Glutamatergic neuron (in vitro differentiated cells): ENCODE measurements at places on chromosomes 12 and 14. TPM values are rescaled to one million over a fixed set of nuclear protein-coding genes. Genes with fewer than 3 reads are reported as not detected.
A peak's percentile ranks its signal among the peaks of the same experiment; 100 is the strongest.

DNA sequence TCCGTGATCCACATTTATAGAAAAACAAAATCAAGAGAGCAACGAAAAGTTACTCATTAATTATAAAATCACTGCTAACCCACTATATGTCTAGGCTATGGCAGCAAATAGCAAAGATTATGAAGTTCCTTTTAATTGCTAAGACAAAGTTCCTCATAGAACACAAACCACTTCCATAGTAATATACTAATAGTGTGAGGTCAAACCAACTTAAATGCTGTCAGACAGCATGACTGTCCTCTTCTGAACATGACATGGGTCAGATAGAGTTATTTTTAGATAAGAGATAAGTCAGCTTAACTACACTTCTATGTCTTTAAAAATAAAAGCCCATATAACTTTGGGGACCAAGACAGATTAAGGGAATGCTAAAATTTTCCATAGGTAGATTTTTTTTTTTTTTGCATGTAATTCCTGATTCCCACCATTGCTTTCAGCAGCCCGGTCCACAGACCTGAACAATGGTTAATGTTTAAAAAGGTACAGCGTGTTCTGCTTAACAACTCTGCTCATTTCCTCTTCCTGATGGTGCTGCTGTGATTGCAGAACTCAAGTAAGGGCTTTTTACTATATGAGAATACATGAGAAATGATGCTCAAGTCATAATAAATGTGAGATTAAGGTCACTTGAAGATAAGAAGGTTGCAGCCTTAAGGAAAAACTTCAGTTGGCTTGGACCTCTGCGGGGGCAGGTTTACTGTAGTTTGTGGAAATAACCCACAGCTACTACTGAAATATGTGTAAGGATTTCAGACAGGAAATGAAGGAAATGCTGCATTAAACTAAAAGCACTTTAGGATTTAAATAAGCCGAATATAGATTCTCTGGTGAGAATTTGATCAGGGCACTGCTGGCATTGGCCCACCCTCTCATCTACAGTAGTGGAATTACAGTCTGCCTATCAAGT, 37.7 kb upstream of the DUSP6 start:
- DNase-seq: no peak

The C12orf76 gene
- total RNA-seq: 43.3 TPM

The LRRC23 gene
- 2.6 TPM for total RNA-seq

The SLC5A8 gene
- total RNA-seq: not detected

The NPFF gene
- not detected for total RNA-seq

The BMP4 gene
- total RNA-seq: 3.7 TPM

GRCh38 chr12:77231501-77231918, 166.1 kb upstream of the E2F7 start:
- no peak for DNase-seq

- peak; percentile 45 for DNase-seq
Observed at GRCh38 chr12:108642269-108642870, 8.7 kb upstream of the SELPLG start.

DNA sequence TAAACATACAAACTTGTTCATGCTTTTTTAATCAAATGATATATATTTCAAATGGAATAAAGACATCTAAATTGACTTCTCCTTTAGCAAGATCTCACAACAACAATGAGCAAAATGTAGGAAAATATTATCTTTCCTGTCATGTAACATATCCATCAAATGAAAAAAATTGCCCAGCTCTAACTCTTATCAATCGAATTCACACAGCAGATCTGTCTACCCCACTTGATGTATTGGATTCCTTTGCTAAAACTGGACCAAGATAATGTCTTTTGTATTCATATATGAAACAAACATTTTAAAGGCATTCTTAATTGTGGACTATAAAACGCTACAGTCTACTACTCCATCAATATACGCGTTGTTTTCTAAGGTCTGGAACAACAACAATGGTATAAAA, 218.0 kb downstream of the SOX5 start:
- no peak for DNase-seq

DNA sequence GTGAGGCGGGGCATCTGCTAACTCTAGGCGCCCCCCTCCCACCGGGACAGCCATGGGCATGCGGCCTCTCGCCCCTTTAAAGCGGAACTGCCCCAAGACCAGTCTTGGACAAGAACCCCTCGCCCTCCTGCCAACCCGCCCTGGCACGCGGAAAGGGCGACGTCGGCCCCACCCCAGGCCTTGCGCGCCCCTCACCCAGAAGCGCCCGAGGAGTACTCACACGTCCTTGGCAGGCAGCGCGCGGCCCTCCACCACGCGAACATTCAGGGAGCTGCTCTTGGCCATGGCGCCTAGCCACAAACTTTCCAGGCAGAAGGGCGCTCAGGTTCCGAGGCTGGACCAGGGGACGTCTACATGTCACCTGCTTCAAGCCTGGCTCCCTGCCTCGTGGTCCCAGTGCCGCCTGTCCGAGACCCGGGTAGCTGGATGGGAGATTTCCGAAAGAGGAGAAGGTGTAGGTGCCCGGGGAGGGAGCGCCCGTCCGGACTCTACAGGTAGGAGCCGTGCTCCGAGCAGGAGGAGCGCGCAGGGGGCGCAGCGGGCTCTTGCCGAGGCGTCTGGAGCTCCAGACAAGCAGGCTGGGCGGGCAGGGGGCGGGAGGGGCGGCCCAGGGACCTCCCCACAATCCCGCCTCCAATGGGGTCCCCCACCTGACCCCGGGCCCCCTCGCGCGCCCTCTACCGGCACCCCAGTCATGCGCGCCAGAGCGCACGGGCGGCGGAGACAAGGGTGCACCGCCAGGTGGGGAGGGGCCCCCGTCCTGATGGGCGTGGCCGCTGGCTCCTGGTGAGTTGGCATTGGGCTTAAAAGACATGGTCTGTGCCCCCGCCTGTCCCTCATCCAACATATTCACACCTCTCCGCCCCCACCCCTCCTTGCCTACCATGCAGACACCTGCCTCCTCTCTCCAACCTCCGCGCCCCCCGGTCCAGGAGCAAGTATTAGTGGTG, at the start of gene RASAL1:
TSS of gene RASAL1 (minus strand) at position 584 of the 950 bp plus-strand sequence. CDS start at position 285, 299 bp downstream.
- peak; percentile 49 for DNase-seq

DNA sequence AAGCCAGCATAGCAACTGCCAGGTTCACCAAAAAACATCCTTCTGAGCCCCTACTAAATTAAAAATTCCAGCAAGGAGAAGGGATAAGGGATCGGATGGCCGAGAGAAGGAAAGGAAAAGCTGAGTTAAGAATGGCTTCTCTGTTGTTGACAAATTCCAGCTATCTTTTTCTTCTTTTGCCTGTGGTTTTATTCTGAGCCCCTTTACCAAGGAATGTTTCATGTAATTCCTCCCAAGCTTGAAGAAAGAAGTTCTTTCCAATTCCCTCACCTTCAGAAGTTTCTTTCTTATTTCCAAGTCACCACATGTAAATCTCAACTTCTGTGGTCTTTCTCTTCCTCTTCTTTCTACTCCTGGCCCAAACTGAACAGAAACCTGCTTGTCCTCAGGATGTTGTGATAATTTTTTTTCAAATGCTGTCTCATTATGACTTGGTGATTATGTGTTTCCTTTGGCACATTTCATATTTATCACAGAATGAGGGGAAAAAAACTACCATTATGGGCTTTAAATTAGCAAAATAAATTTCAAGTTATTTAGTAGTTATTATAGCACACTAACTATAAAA, 40.0 kb downstream of the FGD6 start:
- no peak for DNase-seq

The NDUFA9 gene
- total RNA-seq: 130 TPM

The KLRB1 gene
- total RNA-seq: not detected

GRCh38 chr12:62426089-62426488, 40.5 kb upstream of the MON2 start:
- no peak for DNase-seq

DNA sequence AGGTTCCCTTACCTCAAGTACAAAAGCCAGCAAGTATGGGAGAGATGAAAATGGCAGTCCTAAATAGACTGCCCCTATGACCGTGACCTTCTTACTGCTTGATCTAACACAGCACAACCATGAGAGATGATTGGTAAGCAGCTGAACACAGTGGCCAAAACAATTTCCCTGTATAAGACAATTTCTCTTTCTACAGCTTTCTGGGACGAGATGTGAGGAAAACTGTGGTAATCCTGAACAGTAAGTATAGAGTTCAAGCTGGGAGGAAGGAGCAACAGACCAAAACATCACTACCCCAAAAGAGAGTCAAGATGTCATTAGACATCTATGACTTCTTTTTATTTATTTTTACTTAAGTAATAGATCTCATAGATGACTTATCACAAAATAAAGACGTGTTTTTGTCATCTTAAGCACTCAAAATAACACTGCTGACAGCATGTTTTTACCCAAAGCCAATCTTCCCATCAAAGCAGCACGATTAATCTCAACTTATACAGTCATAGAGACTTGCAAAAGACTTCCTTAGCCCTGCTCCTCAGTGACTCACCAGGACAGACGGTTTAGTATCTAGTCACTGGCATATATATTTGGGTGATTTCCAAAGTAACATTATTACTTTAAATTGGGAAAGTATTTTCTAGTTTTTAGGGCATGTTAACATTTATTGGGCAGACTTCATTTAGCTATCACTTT, 3.7 kb downstream of the TMEM52B start:
- DNase-seq: no peak

The IFI27 gene
- 3.7 TPM for total RNA-seq

GRCh38 chr14:65415613-65416012, 3.1 kb downstream of the FUT8 start:
- no peak for DNase-seq

The PDE3A gene
- total RNA-seq: 1.3 TPM

The KRT78 gene
- total RNA-seq: not detected

GRCh38 chr12:10235761-10236631, 23.3 kb downstream of the GABARAPL1 start:
- peak; percentile 29 for DNase-seq

The WBP11 gene
- total RNA-seq: 54.6 TPM

GRCh38 chr14:32008602-32009193, 68.4 kb upstream of the ARHGAP5 start:
- no peak for DNase-seq

The SCNN1A gene
- total RNA-seq: 0.74 TPM

DNA sequence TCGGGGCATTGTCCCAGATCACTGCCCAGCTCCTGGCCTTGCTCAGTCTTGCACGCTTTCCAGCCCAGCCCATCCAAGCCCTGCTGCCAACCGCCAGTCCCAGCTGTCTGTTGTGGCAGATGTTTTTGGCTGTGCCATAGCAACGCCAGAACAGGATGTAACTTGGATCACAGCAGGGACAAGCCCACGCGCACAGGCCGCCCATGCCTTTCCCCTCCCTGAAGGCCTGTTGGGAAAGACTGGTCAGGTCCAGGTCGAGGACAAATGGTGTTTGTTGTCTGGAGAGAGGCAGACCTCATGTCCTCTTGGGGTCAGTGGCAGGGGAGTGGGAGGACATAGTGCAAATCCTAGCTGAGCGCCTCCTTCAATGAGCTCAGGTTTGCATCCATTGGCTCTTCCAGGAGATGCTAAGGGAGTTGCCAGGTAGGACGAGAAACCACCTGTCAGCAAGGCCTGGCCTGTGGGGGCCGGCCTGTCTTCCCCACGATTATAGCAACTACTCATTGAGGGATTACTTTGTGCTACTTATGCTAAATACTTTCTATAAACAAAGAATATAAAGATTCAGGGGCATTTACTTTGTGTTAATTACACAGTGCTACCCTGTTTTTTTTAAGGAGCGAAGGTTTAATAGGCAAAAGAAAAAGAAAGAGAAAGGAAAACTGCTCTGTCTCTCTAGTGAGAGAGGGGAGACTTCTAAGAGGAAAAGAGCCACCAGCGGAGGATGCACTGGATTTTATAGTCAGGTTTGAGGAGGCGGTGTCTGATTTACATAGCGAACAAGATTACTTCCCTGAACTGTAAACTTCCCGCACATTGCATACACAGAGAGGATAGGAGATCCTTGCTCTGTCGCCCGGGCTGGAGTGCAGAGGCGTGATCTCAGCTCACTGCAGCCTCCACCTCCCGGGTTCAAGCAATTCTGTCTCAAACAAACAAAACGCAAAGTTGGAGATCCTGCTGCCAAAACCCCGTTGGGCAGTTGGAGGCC, 42.8 kb upstream of the CORO1C start:
- peak; percentile 68 for DNase-seq

DNA sequence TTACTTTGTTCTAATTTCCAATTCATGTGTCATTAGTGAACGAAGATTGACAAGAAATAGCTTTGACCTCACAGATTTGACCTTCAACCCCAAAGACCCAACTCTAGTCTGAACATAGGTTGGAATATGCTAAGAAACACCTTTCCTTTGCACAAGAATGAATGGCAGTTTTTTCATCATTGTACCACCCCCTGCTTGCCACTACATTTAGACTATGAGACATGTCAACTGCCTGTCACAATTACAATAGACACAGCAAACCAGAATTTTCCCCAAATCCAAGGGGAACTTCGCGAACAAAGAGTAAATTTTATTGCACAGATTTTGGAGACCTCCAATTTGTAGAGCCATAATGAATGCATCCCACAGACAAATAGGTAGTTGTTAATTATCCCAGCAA, 535.4 kb downstream of the PRKD1 start:
- DNase-seq: no peak

GRCh38 chr14:92266216-92266615, 56.7 kb upstream of the SLC24A4 start:
- no peak for DNase-seq

DNA sequence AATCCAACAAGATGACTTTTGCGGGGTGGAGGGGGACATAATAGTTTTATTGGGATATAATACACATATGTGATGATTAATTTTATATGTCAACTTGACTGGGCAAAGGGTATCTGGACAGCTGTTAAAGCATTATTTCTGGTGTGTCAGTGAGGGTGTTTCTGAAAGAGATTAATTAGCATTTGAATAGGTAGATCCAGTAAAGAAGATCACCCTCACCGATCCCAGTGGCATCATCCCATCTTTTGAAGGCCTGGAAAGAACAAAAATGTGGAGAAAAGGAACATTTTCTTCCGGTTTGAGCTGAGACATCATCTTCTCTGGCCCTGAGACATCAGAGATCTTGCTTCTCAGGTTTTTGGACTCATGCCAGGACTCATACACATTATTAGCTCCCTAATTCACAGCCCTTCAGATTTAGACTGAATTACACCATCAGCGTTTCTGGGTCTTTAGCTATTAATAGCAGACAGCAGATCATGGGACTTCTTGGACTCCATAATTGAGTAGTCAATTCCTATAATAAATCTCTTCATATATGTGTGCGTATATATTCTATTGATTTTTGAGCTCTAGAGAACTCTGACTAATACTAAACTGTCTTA, 283.6 kb downstream of the PCNX1 start:
- no peak for DNase-seq

The RIN3 gene
- 0.76 TPM for total RNA-seq

DNA sequence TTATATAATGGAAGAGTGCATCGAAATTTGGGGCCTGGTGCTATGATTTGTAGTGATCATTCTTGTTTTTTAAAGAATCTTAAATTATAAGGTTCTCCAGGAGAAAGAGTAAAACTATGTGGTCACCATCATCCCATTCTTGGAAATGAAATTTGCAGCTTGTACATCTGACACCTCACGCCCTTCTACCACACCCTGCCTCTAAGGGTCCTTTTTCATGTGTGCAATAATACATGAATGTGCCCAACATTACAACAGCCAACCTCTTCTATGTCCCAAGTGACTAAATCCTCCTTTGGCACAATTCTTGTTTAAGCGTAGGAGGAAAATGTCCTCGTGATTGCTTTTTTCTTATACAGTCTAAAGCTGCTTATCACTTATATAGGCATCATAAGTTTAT, 636.5 kb upstream of the NOVA1 start:
- DNase-seq: no peak

GRCh38 chr12:31585271-31585670, 5.7 kb downstream of the DENND5B start:
- no peak for DNase-seq

- no peak for DNase-seq
Observed at GRCh38 chr12:122975790-122976647, 975 bp downstream of the OGFOD2 start.
